Stimulated activated CD4-positive, alpha-beta T cell treated with anti-CD3 and anti-CD28 coated beads, TNF-alpha, amount 100 ng/mL, for 4 hours (primary cell): ENCODE measurements at places on chromosomes 3 and 15.

- DNase-seq: no peak
These were observed 279.1 kb upstream of the IGF1R start for GRCh38 chr15:98369081-98369716.

- no peak for DNase-seq
These were observed 26.6 kb upstream of the SMAD6 start for GRCh38 chr15:66675446-66675845.

DNA sequence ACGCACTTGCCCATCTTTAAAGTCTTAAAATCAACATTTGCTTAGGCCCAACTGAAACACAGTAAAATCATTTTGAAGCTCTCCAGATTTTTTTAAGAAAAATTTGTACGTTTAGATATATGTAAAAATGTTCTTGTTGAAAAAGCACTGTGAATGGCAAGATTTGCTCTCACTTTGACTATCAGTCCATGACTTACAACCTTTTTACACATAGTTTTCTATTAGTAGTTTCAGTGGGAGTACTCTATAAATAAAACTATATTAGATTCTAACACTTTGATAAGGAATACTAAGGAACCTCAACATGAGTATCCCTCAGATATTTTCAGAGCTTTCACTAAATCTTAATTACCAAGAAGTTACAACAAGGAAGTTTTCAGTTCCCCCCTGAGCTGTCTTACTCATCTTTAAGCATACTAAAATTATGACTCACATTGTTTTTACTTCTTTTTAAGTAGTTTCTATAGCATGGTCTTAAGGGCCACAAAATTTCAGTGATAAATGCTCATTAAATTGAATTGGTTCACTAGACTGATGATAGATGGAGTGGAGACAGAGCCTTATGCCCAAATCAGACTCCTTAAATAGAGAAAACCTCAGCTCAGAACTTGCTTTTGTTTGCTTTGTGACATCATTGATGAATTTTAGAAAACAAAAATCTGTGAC lies 31.6 kb upstream of the RAP2B start:
- no peak for DNase-seq

GRCh38 chr3:44092497-44092896 lies 149.2 kb upstream of the TOPAZ1 start:
- DNase-seq: no peak

DNA sequence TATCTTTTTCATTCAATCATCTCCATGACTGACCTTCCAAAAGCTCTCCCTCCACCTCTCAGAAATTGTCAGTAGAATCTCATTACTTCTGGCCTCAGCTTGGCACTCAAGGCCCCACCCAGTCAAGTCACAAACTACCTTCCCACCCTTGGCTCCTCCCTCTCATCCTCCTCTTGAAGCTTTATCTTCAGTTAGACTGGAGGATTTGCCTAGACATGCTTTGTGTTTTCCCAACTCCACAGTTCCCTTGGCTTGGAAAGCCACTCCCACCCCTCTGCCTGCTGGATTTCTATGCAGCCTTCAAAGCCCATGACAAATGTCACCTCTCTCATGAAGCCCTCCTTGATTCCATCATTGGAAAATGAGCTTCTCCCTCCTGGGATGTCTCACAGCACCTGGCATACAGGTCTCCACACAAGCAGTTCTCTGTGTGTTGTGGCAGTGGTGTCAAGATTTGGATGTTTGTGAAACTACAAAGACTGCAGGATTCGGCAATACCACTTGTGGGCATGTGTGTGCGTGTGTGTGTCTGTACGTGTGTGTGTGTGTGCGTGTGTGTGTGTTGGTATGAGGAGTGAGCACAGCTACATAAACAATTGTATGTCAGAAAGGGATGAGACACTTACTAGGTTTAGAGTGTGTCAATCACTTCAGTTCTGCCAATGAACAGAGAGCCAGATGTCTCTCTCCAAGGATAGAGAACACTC lies 45.3 kb upstream of the VPS8 start:
- no peak for DNase-seq
